ENCODE measurements at places on chromosomes 2 and 18.

- DNase-seq, result no peak
These were observed 249.3 kb upstream of the AGAP1 start for GRCh38 chr2:235244255-235245220.

GRCh38 chr2:32617599-32618189 lies 10.2 kb upstream of the TTC27 start:
- no peak for DNase-seq

- no peak for DNase-seq
These were observed at the start of gene CNRIP1 for GRCh38 chr2:68319398-68320117. Gene CNRIP1 (minus strand): TSS chr2:68319949. CDS start chr2:68319400, 549 bp downstream.

GRCh38 chr2:32947076-32947483 lies 327 bp downstream of the LTBP1 start:
- no peak for DNase-seq

DNA sequence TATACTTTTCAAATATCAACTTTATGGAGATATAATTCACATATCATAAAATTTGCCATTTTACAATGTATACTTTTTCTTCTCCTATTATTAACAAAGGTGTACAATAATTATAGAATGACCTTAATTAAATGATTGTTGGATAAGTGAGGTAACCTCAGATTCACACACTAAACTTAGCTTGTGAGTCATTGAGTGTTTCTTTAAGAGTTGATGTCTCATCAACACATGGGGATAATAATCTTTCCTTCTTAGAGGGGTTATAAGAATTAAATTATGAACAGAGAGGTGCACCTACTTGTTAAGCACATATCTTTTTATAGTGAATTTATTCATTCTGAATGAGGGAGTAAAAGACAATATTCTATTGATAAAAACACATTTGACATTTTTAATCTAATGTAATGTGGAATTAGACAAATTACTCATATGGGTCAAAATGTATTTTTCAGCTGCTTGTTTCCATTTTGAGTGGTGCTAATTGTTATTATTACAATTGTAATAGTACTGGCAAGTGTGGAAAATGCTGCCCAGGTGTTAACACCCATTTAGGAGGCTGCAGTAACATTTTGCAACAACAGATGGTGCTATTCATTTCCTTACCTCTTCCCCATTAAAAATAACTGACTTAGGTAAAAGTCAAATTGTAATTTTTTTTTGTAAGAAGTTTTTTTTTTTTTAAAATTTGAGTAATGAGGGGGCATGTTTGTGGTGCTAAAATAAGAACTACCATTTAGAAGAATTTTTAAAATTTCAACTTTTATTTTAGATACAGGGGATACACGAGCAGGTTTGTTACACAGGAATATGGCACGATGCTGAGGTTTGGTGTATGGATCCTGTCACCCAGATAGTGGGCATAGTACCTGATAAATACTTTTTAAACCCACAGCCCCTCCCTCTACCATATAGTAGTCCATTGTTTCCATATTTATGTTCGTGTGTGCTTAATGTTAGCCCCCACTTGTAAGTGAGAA lies 32.1 kb upstream of the DYNAP start:
- DNase-seq, result no peak

All from activated CD4-positive, alpha-beta T cell treated with anti-CD3 and anti-CD28 coated beads for 4 hours (primary cell).